ENCODE measurements at places on chromosomes 7 and 10.
A peak's percentile ranks its signal among the peaks of the same experiment; 100 is the strongest.

GRCh38 chr10:22365233-22365632, 19.9 kb downstream of the SPAG6 start:
- no peak for DNase-seq

DNA sequence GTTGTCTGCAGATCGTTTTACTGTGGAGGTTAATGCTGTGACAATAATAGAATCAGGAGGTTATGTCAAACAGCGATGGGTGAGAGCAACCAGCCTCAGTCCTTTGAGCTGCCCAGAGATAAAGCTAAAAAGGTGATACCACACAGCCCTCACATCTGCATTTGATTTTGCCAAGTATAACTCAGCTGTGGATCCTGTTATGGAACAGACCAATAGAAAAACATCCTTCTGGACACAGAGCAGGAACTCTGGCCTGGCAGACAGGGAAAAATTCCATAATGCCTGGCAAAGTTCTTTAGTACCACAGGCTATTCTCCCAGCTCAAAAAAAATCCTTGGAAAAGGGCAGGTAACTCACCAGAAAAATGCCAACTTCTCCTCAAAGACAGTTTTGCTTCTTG, 87.1 kb upstream of the PDLIM1 start:
- DNase-seq = no peak

- DNase-seq = peak; percentile 10
These were observed 607.2 kb upstream of the MGMT start for GRCh38 chr10:128859738-128860386.

DNA sequence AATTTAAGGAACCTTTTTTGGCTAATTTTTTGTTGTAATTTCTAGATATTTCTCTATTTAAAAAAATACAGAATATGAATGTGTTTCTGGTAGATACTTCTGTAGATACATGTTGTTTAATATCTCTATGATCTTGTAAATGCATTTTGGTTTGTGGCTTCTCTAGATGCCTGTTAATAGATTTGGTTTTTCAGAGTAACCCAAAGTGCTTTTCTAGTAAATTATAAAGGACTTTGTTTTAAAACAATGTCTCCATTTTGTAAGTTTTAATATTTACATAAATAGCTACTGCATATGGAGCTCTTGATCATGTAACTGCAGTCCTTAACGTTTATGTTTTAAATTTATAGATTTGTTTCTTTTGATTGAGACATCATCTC, 88.5 kb downstream of the MDFIC start:
- DNase-seq = no peak

DNA sequence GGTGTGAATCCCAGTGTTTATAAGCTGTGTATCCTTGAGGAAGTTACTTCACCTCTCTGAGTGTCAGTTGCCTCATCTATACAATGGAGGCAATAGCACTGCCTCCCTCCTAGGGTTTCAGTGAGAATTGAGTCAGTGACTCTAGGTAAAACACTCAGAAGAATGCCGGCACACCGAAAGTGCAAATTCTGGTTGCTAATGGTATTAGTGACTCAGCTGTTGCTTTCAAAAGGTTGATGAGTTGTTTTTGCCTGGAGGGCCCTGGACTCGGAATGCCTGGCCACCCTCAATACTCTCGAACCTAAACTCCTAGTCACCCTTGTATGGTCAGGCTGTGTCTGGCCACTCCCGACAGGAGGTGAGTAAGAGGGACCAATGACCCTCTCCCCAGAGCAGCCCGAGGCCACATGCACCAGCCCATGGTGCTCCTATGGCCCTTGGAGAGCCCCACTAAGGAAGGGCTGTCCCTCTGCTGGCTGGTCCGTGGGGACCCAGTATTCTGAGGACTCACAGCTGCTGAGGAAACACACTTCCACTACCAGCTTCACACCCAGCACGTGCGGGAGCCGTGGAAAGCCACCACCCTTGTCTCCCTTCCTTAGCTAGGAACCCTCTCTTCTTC, 60.2 kb downstream of the CALML3 start:
- DNase-seq = peak; percentile 95
